ENCODE measurements at places on chromosomes 3 and 15. TPM values are rescaled to one million over a fixed set of nuclear protein-coding genes. Genes with fewer than 3 reads are reported as not detected.

MYZAP gene
- 82.5 TPM for total RNA-seq

SERPINI2 gene
- not detected for total RNA-seq

MUSTN1 gene
- not detected for total RNA-seq

MUC20 gene
- 0.51 TPM for total RNA-seq

ITIH1 gene
- total RNA-seq: not detected

TMEM45A gene
- 9.0 TPM for total RNA-seq

MCCC1 gene
- 33.6 TPM for total RNA-seq

SUMF1 gene
- total RNA-seq: 102 TPM

ZFAND6 gene
- 153 TPM for total RNA-seq

MCTP2 gene
- 9.0 TPM for total RNA-seq
